ENCODE measurements at places on chromosomes 2 and 18. TPM values are rescaled to one million over a fixed set of nuclear protein-coding genes. Genes with fewer than 3 reads are reported as not detected.

CD8A gene
- not detected for total RNA-seq

HOXD11 gene
- not detected for total RNA-seq

MC5R gene
- not detected for total RNA-seq

TUBA4B gene
- total RNA-seq, result not detected

RBFA gene
- total RNA-seq, result 39.9 TPM

Measured in airway epithelial cell (primary cell).